Activated T-cell treated with anti-CD3 and anti-CD28 coated beads for 24 hours (primary cell): ENCODE measurements at places on chromosomes 11 and 22.

GRCh38 chr11:93753241-93753640 lies 11.8 kb downstream of the C11orf54 start:
- no peak for DNase-seq

DNA sequence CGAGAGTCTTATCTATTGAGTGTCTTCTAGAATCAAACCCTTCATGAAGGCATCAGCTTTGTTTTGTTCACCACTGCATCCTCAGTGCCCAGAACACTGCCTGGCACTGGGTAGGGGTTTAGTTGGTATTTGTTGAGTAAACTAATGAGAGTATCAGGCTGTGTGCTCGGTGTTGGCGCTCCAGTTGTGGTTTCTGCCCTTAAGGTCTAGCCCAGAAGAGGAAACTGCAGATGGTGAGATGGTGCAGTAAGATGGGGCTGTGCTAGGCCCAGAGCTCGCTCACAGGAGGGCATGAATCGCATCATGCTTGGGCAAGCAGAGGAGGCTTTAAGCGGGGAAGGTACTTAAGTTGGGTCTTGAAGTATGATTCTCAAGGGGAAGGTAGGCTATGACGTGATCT lies 97.2 kb downstream of the FBXO7 start:
- no peak for DNase-seq

DNA sequence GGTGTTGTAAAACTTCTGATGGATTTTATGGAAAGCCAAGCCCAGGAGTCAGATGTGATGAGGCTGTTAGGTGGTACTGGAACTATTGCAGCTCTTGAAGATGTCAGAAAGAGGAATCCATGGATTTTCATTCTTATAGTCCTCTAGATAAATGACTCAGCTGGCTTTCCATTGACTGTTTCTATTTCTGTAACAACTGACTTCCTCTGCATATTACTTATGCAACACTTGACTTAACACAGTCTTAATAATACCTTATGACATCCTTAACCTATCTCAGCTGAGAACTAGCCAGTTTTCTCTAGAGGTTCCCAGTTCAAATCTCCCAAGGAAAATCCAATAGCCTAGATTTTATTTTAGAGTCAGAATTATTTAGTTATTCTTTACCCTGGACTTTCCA lies 263.8 kb downstream of the LUZP2 start:
- no peak for DNase-seq

DNA sequence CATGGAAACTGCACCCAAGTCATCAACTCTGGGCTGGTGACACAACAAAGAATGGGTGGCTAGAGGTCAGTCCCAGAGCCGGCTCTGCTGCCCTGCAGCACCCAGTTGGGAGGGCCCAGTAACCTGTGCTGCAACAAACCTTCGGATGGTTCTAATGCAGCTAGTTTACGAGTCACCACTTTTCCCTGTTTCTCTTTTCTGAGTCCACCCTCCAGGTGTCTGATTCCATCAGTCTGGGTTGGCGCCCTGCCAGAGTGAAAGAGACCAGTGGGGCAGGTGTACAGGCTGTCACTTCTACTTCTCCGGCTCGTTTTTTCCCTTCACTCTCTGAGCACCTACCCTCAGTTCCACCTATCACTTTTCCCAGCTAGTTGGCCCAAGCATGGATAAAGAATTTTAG lies 572.9 kb downstream of the NTM start:
- no peak for DNase-seq

- DNase-seq, result no peak
These were observed 44.7 kb downstream of the SWAP70 start for GRCh38 chr11:9708544-9708943.
